Naive thymus-derived CD4-positive, alpha-beta T cell (primary cell): ENCODE measurements at places on chromosomes 3 and 15.
A peak's percentile ranks its signal among the peaks of the same experiment; 100 is the strongest.

- no peaks in the 10 kb centered on the region for H3K4me1 ChIP-seq
- DNase-seq = no peak
- H3K36me3 ChIP-seq = no peaks in the 10 kb centered on the region
- H3K27ac ChIP-seq = no peak overlapping the region
- no peak overlapping the region for H3K4me3 ChIP-seq
These were observed 140.1 kb downstream of the SMAD6 start for GRCh38 chr15:66841953-66842681.

DNA sequence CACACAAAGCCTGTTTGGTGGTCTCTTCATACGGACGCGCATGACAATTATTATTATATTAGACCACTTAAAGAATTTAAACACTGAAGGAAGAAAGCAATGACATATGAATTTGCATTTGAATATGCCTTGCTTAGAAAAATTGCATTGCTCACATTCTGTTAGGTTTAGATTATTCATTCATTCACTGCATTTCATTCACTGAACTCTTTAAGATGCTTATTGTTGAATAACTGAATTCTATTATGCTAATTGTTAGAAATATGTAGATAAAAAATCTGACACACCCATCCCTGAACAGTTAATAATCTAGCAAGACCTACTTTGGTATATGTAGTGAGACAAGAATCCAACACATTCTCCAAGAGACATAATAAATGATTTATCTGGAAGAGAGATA, 94.4 kb upstream of the PEX5L start:
- H3K4me1 ChIP-seq = no peaks in the 10 kb centered on the region
- H3K4me3 ChIP-seq = no peak overlapping the region
- no peak overlapping the region for H3K27ac ChIP-seq
- DNase-seq = no peak
- H3K27me3 ChIP-seq = no peaks in the 10 kb centered on the region

GRCh38 chr3:65557899-65558564, 480.7 kb downstream of the MAGI1 start:
- no peak for DNase-seq
- no peaks in the 10 kb centered on the region for H3K36me3 ChIP-seq
- H3K27me3 ChIP-seq = no peaks in the 10 kb centered on the region
- no peak overlapping the region for H3K27ac ChIP-seq

GRCh38 chr3:155753038-155753639, 8.3 kb upstream of the PLCH1 start:
- H3K27me3 ChIP-seq = no peaks in the 10 kb centered on the region
- no peaks in the 10 kb centered on the region for H3K4me1 ChIP-seq
- DNase-seq = no peak

DNA sequence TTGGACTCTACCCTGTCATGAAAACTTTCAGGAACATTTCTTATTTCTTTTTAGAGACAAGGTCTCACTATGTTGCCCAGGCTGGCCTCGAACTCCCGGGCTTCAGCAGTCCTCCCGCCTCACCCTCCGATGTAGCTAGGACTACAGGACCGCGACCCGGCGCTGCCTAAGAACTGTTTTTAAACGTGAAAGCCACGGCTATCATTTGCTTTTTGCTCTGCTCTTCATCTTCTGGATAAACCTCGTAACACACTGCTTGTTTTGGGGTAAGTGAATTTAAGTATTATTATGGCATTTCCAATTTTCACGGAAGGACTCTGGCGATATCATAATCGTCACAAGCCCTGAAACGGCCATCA, 14.3 kb upstream of the CCNL1 start:
- no peak for DNase-seq
- H3K36me3 ChIP-seq = no peaks in the 10 kb centered on the region
- peaks cover 25% of the 10 kb centered on the region for H3K4me1 ChIP-seq
- peak overlapping the region; percentile 97 for H3K27ac ChIP-seq
- H3K27me3 ChIP-seq = no peaks in the 10 kb centered on the region
- peak overlapping the region; percentile 81 for H3K4me3 ChIP-seq

DNA sequence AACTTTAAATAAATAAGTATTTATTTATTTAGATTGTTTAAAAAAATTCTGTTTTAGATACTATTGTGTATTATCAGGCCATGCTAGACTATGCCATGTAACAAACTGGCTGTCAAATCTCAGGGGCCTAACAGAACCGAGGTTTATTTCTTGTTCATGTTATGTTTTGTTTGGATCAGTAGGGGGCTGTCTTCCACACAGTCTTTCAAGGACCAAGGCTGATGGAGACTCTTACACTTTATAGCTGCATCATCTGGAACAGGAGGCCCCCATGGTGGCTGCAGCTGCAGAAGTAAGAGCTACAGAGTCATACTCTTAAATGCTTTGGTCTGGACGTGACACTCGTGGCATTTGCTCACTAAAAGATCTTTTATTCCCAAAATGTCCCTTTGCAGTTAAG, 33.0 kb upstream of the ARL14 start:
- H3K27me3 ChIP-seq = no peaks in the 10 kb centered on the region
- H3K4me1 ChIP-seq = no peaks in the 10 kb centered on the region
- H3K4me3 ChIP-seq = no peak overlapping the region
- no peaks in the 10 kb centered on the region for H3K36me3 ChIP-seq

DNA sequence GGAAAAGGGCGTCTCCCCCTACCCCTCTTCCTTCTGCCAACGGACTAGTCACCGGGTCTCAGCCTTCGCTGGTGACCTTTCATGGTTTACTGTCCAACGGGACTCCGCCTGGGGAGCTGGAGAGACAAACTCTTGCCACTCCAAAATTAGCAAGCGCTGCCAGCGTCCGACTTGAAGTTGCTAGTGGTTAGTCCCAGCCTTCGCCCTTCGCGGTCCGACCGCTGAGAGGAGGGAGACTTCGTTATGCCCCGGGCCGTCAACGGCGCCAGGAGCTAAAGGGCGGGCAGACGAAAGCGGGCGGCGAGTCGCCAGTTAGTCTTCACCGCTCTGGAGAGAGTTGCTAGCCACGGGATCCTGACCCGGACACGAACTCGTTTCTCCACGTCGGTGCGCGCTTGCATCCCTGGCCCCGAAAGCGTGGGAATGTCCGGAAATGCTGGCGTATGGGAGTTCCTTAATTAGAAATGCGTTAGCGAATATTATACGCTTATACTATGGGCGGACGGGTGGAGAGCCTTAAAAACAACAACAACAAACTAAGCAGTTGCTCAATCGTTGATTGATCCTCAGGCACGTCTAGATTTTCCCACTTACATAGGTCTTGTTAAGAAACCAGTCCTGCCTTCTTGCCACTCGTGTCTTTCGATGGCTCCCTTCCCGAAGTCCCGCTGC, 716 bp downstream of the SMC4 start:
- no peaks in the 10 kb centered on the region for H3K27me3 ChIP-seq
- H3K36me3 ChIP-seq = no peaks in the 10 kb centered on the region
- DNase-seq = no peak
- peaks cover 23% of the 10 kb centered on the region for H3K4me1 ChIP-seq
- H3K27ac ChIP-seq = peak overlapping the region; percentile 88

- H3K27me3 ChIP-seq = no peaks in the 10 kb centered on the region
- no peak overlapping the region for H3K27ac ChIP-seq
- H3K4me3 ChIP-seq = no peak overlapping the region
- DNase-seq = no peak
- H3K36me3 ChIP-seq = no peaks in the 10 kb centered on the region
- peaks cover 11% of the 10 kb centered on the region for H3K4me1 ChIP-seq
These were observed 35.1 kb downstream of the HMG20A start for GRCh38 chr15:77455696-77456321.

- H3K4me1 ChIP-seq = no peaks in the 10 kb centered on the region
- H3K36me3 ChIP-seq = no peaks in the 10 kb centered on the region
- DNase-seq = no peak
- H3K4me3 ChIP-seq = no peak overlapping the region
- no peak overlapping the region for H3K27ac ChIP-seq
These were observed 42.6 kb upstream of the ATP2C1 start for GRCh38 chr3:130851277-130851676.

DNA sequence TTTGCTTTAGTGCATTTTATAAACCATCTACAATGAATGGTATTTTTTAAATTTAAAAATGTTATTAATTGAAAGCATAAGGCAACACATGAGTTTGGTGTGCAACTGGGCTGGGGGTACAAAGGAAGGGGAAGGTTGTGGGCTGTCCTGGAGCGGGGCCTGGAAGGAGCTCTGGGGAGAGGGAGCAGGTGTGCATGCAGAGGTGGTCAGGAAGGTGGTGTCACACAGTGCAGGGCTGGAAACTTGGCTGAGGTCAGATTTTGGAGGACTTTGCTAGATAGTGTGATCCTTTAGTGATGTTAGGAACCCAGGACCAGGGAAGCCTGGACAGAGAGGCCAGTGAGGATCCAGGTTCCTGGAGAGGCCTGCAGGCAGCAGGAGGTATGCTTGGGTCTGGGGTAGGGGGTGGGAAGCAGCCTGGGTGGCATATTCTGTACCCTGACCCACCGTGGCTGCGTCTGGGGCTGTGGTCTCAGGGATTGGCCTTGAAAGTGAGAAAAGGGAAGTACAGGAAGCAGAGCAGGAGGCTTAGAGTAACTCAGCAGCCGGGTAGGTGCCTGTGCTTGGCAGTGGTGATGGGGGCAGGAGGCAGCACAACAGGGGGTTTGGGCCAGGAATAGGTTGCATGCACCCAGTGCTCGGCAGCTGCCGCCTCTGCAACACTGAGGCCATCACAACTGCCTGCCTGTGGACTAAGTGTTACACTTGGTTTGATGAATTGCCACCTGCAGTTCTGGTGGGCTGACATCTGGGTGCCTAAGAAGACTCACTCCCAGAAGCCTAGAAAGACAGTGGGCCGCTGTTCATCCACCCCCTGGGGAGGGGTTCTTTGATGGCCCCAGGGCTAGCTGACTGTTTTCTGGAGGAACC, 33.0 kb downstream of the KY start:
- no peak overlapping the region for H3K27ac ChIP-seq
- DNase-seq = no peak
- H3K27me3 ChIP-seq = no peaks in the 10 kb centered on the region
- H3K4me3 ChIP-seq = no peak overlapping the region

DNA sequence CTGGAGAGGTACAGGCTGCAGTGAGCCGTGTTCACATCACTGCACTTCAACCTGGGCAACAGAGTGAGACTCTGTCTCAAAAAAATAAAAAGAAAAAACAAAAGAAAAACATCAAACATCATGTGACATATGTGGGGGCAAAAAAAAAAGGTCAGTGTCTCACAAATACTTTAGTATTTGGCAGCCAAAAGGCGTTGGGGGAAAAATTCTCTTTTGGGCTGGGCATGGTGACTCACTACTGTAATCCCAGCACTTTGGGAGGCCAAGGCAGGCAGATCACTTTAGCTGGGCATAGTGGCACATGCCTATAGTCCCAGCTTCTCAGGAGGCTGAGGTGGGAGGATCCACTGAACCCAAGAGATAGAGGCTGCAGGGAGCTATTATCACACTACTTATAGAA, 47.6 kb downstream of the TMCC1 start:
- H3K27me3 ChIP-seq = no peaks in the 10 kb centered on the region
- H3K4me3 ChIP-seq = no peak overlapping the region
- no peaks in the 10 kb centered on the region for H3K36me3 ChIP-seq
- DNase-seq = no peak
- no peak overlapping the region for H3K27ac ChIP-seq
- H3K4me1 ChIP-seq = no peaks in the 10 kb centered on the region

DNA sequence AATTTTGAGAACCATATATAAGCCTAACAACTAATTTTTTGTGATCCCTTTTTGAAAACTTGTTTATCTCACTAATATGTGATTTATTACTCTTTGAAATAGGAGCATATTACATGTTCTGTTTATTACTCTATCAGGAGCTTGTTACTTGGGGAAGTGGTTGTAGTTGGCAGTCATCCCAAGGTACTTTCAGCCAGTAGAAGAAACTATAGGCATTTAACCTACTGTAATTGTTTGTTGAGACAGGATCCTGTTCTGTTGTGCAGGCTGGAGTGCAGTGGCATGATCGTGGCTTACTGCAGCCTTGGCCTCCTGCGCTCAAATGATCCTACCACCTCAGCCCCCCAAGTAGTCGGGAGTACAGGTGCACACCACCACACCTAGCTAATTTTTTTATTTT, 195.6 kb downstream of the TCF12 start:
- H3K4me3 ChIP-seq = no peak overlapping the region
- no peaks in the 10 kb centered on the region for H3K27me3 ChIP-seq
- no peak overlapping the region for H3K27ac ChIP-seq
- no peaks in the 10 kb centered on the region for H3K4me1 ChIP-seq
- H3K36me3 ChIP-seq = no peaks in the 10 kb centered on the region
- no peak for DNase-seq

- no peaks in the 10 kb centered on the region for H3K36me3 ChIP-seq
- H3K27me3 ChIP-seq = no peaks in the 10 kb centered on the region
- no peaks in the 10 kb centered on the region for H3K4me1 ChIP-seq
- no peak overlapping the region for H3K4me3 ChIP-seq
These were observed 13.9 kb downstream of the NR1I2 start for GRCh38 chr3:119795849-119796248.

GRCh38 chr3:183515968-183516851, 39.3 kb downstream of the KLHL6 start:
- H3K36me3 ChIP-seq = no peaks in the 10 kb centered on the region
- peak overlapping the region; percentile 8 for H3K4me3 ChIP-seq
- peak overlapping the region; percentile 57 for H3K27ac ChIP-seq
- H3K4me1 ChIP-seq = peaks cover 32% of the 10 kb centered on the region
- H3K27me3 ChIP-seq = no peaks in the 10 kb centered on the region

DNA sequence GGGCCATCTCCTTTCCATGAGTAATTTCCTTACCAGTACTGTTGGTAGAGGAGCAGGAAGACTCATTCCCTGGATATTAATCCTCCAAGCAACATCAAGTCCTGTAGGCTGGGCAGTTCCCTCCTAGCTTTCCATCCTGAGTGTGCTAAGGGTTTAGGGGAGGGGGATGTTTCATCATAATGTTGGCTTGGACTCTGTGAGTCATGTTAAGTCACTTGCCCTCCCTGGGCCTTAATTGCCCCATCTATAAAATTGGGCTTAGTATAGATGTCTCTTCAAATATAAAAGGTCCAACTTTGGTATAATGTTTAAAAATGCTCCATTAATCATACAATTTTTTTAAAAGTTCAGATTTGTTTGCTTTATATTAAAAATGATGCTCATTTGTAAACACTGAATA, 52.7 kb downstream of the TLE3 start:
- no peak overlapping the region for H3K4me3 ChIP-seq
- H3K27ac ChIP-seq = no peak overlapping the region
- H3K27me3 ChIP-seq = no peaks in the 10 kb centered on the region
- H3K36me3 ChIP-seq = no peaks in the 10 kb centered on the region
- H3K4me1 ChIP-seq = no peaks in the 10 kb centered on the region

DNA sequence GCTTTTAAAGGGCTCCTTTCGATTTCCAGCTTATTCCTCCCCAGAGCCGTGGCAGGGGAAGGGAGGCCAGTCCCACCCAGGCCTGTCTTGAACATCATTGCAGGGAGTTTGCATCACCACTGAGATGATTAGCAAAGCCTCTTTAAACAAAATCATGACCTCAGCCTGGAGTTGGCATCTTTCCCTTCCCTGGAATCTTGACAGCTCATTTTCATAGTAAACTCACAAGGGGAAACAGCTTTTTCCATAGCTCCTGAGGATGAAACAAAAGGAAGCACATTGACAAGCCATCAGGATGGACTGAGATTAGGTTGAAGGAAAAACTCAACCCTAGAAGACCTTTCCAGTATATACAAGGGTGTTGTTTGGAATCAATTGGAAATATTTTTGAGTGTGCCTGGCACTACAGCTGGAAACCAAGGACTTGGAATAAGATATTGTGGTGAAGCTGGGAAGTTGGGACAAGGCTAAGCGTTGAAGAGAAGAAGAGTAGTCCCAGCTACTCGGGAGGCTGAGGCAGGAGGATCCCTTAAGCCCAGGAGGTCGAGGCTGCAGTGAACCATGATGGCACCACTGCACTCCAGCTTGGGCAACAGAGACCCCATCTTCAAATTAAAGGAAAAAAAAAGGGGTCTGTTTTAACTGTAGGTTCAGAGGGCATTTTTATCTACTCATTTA, 3.1 kb upstream of the LARP6 start:
- H3K27ac ChIP-seq = no peak overlapping the region
- no peaks in the 10 kb centered on the region for H3K27me3 ChIP-seq
- H3K36me3 ChIP-seq = no peaks in the 10 kb centered on the region
- no peak overlapping the region for H3K4me3 ChIP-seq
- no peak for DNase-seq
- H3K4me1 ChIP-seq = no peaks in the 10 kb centered on the region
